ENCODE measurements at places on chromosomes 5 and 9.
A peak's percentile ranks its signal among the peaks of the same experiment; 100 is the strongest.

GRCh38 chr5:93044859-93045666 lies 536.0 kb downstream of the NR2F1-AS1 start:
- no peak for DNase-seq

DNA sequence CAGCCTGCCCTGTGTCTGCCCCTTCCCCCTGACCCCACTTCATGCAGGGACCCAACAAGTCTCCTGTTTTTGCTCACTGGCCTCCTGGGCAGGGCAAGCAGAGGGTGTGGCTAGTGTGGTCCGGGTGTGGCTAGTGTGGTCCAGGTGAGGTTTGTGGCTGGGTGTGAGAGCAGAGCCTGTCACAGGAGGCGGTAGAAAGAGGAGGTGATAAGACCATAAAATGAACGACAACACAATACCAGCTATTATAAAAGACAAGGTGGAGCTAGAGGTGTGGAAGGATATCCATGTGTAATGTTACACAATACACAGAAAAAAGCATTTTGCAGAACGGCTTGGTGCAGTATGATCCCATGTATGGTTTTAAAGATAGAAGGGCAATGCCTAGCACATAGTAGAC lies 23.3 kb downstream of the SPRY4 start:
- no peak for DNase-seq

- DNase-seq = no peak
Measured at GRCh38 chr9:116499434-116499833, 187.7 kb upstream of the TRIM32 start.

DNA sequence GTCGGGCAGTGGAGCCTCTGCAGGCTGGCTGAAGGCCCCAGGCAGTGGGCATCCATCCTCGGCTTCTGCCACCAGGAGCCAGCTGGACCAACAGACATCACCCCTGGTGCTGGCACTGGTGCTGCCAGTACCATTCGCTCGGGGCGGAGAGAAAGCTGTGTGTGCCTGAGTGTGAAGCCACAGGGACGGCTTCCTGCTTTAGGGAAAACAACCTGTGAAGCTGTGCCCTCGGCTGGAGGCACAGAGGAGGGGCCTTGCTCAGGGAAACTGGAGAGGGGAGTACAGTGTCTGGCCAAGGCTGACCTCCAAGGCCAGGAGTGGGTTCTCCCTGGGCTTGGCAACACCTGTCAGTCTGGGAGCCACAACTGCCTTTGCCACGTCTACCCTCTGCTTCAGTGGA lies 38.3 kb downstream of the NEK6 start:
- no peak for DNase-seq

DNA sequence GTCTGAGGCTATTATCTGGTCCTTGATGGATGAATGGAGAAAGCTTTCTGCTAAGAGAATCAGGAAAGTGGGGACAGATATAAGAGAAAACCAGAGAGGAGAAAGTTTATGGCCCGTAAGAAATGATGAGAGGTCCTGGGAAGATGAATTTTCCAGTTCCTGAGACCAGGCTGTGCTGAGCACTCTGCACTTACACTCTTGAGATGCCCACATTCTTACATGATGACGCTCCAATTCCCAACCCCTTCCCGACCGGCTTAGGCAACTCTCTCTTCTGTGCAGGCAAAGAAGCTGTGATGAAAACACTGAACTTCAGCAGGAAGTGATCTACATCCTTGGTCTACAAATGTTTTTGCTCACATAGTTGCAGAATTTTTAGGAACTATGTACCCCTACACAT lies 417.0 kb downstream of the ARHGEF28 start:
- no peak for DNase-seq

GRCh38 chr5:169881702-169882303 lies 98.5 kb downstream of the INSYN2B start:
- no peak for DNase-seq

- DNase-seq = no peak
Measured at GRCh38 chr5:132074091-132074771, 642 bp downstream of the CSF2 start.

DNA sequence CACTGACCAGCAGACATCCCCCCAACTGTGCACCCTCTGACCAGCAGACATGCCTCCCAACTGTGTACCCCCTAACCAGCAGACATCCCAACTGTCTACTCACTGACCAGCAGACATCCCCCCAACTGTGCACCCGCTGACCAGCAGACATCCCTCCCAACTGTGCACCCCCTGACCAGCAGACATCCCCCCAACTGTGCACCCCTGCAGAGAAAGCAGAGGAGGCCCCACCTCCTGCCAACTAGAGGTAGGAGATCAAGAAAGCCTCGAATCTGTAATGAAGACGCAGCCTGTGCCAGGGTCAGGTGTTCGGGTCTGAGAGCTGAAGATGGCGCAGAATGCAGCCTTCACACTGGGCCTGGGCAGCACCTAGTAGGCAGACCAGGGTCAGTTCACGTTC lies 29.8 kb upstream of the NSMF start:
- DNase-seq = no peak

- DNase-seq = peak; percentile 80
Measured at GRCh38 chr9:93450945-93451815, at the start of gene FAM120A. Gene FAM120A (plus strand): TSS chr9:93451685. CDS start chr9:93451916, 231 bp downstream.

DNA sequence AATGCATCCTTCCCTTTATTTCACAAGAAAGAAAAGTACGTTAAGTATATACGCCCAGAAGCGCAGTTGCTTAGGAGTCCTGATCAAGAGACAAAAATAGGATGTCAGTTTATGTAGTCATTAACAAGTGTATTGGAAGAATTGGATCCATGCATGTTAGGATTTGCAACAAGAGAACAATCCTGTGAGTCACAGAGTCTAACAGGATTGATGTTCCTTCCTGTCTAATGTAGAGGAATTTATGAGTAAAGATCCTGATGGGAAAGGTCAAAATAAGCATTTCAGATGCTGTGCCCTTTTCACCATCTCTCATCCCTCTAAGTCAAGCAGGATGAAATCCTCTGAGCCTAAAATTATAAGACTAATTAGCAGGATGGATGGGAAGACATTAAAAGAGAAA lies 406.0 kb upstream of the GRIA1 start:
- no peak for DNase-seq

- no peak for DNase-seq
Measured at GRCh38 chr9:92224177-92224576, 69.3 kb downstream of the IARS1 start.

DNA sequence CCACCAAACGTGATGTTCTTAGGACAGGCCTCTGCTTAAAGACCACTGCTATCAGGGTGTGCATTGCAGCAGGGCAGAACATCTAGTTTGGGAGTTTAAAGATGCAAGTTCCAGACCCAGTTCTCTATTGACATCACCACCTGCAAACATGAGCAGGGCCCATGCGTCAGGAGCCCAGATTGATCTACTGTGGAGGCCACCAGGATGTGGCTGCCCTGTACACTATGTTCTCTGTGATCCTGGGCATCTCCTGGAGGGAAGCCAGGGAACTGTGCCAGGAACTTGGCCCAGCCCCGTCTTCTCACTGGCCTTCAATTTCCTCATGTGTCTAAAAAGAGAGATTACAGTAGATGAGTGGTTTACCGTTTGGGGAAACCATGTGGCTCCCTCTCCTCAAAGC lies 87.1 kb downstream of the PDE6A start:
- no peak for DNase-seq

- no peak for DNase-seq
Measured at GRCh38 chr5:135211791-135212190, 177.8 kb upstream of the PITX1 start.

DNA sequence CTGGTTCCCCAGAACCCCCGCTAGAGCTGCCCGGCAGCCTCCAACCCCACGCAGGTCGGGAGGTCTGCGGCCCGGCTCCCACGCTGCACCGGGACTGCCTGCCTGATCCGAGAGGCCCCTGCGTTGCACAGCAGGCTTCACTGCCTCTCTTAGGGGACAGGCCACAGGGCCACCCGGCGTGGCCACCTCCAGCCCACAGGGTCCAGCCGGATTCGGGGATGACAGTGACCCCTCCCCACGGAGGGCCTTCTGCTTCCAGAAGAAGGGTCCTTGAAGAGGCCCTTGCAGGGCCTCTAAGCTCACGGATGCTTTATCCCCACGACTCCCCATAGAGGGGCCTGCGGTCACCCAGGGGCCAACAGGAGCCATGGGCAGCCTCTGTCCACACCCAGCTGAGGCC lies 66.1 kb upstream of the PPP1R26 start:
- no peak for DNase-seq

GRCh38 chr5:78827725-78828124 lies 157.4 kb downstream of the ARSB start:
- DNase-seq = no peak

DNA sequence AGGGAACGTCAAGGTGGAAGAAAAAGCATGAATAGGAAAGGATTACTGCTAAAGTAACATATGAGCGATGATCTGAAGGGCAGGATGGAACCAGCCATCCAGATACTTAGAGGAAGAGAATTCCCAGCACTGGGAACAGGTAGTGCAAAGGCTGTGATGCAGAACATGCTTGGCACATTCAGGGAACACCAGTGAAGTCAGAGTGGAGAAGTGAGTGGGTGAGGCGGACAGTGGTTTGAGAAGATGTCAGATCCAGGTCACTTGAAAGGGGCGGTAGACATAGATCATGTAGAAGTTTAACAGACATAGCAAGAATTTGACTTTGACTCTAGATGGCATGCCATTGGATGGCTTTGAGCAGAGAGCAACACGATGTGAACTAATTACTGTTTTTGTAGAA lies 374.2 kb downstream of the PDE4D start:
- DNase-seq = no peak

GRCh38 chr5:160197341-160198144 lies 31.8 kb upstream of the FABP6 start:
- DNase-seq = no peak

- no peak for DNase-seq
Measured at GRCh38 chr9:115969096-115969495, 184.5 kb upstream of the PAPPA start.

DNA sequence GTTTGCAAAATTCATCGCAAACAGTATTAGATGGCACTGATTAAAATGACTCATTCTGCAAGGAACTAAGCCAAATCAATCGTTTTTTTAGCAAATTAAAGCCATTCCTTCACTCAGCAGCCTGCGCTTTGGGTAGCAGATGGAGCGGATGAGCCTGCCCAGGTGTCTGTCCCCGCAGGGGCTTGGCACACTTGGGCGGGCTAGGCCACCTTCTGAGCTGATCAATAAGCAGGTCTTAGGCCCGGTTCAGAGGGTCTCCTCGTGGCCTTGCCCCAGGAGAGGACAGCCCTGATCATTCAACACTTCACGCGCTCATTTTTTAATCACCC lies 78.0 kb upstream of the FCN1 start:
- no peak for DNase-seq

GRCh38 chr5:148452499-148453193 lies 68.9 kb downstream of the FBXO38 start:
- no peak for DNase-seq

GRCh38 chr5:136076067-136076466 lies 47.3 kb downstream of the TGFBI start:
- no peak for DNase-seq

GRCh38 chr9:68538200-68538599 lies 2.5 kb downstream of the TMEM252 start:
- no peak for DNase-seq

GRCh38 chr5:55406292-55406691 lies 98.5 kb downstream of the MTREX start:
- DNase-seq = no peak

DNA sequence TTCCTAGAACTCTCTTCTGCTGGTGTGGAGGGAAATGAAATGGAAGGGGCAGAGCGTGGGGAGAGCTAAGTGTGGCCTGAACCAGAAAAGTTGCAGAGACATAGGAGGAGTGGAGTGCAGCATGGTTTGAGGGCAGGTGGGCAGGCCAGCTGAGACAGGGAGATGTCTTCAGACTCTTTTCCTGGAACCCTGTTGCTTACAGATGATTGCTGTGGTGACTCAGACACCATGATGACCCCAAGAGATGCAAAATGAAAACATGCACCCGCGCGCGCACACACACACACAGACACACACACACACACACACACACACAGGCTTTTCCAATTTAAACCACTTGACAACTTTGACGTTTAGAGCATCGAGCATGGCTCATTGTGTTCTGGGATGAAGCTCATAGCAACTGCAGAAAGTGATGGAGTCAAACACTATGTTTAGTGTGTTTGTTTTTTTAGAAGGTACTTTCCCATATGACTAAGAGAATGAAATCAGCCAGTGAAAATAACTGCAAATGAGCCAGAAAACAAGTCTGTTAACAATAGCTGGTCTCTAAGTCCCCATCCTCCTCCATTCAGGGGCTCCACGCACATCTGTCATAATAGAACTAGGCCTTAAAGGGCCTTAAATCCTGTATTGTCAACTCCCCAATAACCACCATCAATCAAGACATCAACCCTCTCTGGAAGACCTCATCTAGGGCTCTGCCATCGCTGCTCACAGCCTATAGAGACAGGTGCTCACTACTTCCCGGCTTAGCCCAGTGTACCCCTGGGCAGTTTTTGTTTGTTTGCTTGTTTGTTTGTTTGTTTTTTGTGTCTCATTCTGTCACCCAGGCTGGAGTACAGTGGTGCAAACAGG lies 9.6 kb downstream of the TMOD1 start:
- DNase-seq = peak; percentile 49

DNA sequence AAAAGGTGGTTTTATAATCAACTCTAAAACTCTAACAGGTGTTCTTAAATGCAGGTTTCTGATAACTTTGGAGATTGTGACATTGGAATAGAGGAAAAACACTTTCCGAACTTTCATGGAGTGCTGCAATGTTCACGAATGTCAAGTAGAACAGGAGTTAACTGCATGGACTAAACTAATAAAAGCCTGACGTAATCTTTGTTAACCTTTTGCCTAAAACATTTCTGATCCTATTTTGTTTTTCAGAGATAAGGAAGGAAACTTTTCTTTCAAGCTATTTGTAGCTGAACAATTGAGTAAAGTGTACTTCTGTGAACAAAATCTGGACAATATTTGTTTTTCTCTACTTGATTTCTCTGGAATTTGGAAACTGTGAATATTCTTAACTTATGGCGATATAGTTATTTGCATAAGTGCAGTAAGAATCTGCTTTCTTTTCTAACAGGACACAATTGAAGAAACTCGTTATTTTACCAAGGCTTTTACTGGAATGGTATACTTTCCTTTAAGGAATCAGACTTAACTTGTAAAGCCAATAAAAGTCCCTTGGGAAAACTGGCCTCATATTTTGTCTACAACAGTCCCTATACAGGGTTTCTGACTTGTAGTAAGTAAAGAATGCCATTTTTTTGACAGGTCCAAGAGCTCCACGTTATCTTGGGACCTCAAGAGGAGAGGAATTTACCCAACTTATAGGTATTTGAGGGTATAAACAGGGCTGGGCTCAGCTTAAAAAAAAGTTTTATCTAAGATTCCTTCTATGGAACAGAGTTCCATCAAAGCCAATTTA lies 154.7 kb downstream of the NXNL2 start:
- no peak for DNase-seq

- no peak for DNase-seq
Measured at GRCh38 chr5:64979531-64979930, 210.8 kb downstream of the CWC27 start.

DNA sequence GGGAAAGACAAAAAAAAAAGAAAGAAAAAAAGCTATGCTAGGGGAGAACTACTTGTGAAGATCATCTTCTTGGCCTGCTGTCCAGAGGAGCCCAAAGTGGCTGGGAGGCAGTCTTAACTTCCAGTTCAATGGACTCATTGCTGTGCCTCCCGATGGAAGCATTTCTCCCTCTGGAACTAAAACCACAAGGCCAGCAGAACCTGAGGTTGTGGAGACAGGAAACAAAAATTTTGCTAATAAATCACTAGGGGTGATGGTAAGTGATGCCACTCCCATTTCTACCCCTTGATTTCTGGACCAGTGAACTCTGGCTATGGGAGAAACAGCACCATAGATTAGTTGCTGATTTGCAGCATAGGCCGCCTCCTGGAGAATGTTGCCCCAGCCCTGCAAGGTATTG lies 123.4 kb upstream of the NFIL3 start:
- no peak for DNase-seq

- DNase-seq = no peak
Measured at GRCh38 chr5:139514486-139514856, 31.9 kb upstream of the STING1 start.

GRCh38 chr5:14313986-14314690 lies 171.0 kb downstream of the TRIO start:
- DNase-seq = no peak

All from type B pancreatic cell (in vitro differentiated cells).